ENCODE measurements at places on chromosomes 7 and 10.

- DNase-seq: no peak
Observed at GRCh38 chr7:156590212-156590611, 50.4 kb upstream of the RNF32 start.

DNA sequence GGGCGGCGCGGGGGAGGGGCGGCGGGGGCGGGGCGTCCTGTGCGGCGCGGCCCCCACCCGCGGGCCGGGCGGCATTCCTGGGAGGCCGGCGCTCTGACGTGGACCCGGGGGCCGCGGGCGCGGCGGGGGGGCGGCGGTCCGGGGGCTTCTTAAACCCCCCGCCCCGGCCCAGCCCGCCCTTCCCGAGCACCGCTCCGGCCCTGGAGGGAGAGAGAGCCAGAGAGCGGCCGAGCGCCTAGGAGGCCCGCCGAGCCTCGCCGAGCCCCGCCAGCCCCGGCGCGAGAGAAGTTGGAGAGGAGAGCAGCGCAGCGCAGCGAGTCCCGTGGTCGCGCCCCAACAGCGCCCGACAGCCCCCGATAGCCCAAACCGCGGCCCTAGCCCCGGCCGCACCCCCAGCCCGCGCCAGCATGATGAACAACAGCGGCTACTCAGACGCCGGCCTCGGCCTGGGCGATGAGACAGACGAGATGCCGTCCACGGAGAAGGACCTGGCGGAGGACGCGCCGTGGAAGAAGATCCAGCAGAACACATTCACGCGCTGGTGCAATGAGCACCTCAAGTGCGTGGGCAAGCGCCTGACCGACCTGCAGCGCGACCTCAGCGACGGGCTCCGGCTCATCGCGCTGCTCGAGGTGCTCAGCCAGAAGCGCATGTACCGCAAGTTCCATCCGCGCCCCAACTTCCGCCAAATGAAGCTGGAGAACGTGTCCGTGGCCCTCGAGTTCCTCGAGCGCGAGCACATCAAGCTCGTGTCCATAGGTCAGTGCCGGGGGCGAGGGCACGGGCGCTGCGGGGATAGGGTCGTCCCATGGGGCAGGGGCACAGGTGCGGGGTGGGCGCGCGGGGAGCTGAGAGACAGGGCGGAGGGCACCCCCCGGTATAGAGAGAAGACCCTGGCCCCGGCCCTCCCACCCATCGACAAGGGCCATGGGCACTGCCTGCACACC is at the start of gene FLNC:
TSS of gene FLNC (plus strand) at position 176 of the 947 bp plus-strand sequence. CDS start at position 408, 232 bp downstream.
- no peak for DNase-seq

- no peak for DNase-seq
Observed at GRCh38 chr10:20622531-20623211, 274.4 kb downstream of the NEBL start.

- DNase-seq: no peak
Observed at GRCh38 chr7:1752111-1752510, 82.0 kb downstream of the ELFN1 start.

DNA sequence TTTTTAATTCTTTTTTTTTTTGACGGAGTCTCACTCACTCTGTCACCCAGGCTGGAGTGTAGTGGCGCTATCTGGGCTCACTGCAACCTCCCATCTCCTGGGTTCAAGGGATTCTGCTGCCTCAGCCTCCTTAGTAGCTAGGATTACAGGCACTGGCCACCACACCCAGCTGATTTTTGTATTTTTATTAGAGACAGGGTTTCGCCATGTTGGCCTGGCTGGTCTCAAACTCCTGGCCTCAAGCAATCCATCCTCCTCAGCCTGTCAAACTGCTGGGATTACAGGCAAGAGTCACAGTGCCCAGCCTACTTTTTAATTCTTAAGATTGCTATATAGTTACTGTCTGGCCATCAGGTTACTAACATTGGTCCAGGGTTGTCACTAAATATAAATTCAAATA is 59.6 kb downstream of the ZNF277 start:
- no peak for DNase-seq

DNA sequence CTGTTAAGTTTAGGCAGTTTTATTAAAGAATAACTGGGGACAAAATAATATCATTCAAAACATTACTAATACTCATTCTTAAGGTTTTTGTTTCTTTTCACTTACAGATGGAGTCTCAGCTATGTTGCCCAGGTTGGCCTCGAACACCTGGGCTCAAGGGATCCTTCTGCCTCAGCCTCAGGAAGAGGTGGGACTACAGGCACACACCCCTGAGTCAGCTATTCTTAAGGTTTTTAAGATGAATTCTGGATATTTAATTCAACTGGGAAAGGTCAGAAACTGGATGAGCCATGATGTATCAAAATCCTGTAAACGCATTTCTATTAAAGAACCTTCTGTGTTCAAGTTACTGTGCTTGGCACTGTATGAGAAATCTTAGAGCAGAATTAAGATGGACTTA is 3.5 kb downstream of the OAT start:
- DNase-seq: no peak

- no peak for DNase-seq
Observed at GRCh38 chr10:95516774-95517373, 44.3 kb downstream of the SORBS1 start.

DNA sequence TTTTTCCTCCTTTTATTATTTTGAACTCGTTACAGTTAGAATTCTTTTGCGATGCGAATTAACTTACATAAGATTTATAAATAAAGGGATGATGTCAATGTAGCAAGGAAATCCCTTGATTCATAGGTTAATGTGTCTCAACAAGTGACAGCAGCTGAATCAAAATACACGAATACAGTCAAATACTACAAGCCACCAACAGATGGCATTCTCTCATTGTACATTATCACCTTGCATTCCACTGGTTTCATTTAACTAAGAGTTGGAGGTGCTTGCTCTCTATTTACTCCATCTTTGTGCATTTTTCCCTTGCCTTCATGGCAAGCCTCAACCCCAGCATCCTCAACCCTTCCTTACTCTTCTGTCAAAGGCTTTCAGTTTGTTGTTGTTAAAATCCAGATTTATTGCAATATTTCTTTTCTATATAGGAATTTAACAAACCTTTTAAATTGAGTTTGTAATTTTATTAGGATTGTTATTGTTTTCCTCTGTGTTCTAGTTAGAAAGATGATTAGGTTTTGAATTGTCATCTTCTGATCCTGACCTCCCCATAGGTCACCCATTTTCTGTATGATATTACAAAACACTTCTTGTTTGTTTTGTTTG is 78.3 kb downstream of the SLC25A40 start:
- DNase-seq: peak; percentile 83

GRCh38 chr10:68330852-68331454 is 911 bp upstream of the HNRNPH3 start:
- DNase-seq: peak; percentile 74

DNA sequence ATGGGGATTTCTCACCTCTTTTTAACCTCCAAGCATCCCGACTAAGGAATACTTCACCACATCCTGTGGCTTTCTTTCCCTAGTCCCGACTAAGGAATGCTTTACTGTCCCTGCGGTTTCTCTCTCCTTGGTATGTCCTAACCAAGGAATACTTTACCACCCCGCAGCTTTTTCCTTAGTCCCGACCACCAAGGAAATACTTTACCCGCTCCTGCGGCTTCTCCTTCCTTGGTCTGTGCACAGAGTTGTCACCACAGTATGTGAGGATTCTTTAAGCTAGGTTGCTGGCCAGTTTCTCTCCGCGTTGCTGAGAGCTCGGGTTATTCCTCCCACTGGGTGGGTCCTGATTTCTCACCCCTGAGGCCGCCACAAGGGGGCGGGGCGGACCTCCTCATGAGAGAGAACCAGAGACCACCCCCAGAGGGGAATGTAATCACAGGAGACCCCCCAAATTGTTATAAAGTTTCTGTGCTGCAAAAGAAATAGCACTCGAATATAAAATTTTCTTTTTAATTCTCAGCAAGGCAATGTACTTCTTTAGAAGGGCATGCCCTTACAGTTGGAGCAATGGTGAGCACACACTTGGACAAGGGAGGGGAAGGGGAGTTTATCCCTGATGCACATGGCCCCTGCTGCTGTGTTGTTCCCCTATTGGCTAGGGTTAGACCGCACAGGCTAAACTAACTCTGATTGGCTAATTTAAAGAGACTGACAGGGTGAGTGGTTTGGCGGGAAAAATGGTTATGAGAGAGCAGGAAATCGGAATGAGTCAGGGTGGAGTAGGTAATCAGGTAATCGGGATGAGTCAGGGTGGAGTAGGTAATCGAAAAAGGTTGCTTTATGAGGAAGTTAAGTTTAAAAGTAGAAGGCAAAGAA is 12.8 kb downstream of the SUGCT start:
- no peak for DNase-seq

DNA sequence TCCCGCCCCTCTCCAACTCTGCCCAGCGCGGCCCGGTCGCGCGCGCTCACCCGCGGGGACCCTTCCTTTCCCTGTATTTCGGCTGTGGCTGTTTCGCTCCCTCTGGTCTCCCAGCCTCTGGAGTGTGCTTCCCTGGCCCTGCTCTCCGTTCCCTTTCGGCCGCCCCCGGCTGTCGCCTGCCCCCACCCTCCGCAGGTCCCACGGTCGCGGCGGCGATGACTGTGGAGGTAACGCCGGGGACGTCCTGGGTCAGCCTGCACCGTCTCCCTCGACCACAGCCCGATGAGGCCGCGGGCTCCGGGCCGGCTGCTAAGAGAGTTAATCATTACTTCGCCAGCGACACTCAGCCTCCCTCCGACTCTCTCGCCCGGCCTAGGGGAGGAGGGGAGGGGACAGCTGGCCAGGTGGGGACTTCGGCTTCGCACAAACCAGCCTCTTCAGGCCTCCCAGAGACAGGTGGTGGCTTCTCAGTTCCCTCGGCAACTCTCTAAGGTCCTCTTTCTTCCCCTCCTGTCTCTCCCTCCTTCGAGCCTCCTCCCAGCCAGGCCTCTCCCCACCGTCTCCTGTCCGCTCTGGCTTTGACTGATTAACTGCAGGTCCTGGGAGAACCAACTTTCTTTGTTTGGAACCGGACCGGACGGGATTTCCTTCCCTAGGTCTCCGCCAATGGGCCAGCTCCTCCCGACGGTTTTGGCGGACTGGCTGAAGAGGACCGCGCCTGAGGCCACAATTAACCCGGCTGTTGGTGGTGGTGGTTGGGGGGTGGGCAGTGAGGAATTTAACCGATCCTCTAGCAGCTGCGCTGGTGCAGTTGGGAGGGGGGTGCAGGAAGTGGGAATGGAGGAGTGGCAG is 5.6 kb upstream of the PAX2 start:
- no peak for DNase-seq
